ENCODE measurements at places on chromosomes 1 and 21. TPM values are rescaled to one million over a fixed set of nuclear protein-coding genes. Genes with fewer than 3 reads are reported as not detected.

Gene BARHL2
- total RNA-seq: not detected

DNA sequence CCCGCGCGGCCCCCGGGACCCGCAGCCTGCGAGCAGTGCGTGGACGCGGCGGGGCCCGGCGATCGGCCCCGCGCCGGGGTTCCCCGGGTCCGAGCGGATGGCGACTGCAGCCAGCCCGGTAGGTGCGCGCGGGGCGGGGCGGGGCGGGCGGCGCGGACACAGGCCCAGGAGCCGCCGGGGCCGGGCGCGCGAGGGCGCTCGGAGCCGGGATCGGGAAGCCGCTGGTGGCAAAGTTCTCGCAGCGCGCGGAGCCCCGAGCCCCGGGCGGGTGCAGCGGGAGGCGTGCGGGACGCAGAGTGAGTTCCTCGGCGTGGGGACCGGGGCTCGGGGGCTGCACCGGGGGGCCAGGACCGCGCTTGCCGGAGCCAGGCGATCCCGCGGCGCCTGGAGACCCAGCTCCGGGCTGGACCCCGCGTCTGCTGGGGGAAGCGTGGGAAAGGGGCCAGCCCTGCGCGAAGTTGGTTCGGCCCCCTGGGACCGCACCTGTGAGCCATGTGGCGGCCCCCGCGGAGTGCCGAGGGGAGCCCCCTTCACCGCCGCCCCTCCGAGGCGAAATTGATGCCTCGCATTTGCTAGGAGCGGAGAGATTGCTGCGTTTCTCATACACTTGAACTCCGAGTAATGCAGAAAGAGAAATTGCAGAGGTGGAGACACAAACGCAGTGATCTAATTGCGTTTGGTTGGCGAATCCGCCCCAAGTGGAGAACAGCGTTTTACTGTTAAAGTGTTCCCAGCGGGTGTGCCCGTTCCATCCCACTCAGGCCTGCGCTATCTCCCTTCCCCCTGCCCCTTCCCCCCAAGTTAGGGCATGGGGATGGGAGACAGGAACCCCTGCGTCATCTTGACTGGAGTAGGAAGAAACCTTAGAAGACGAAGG is 228.9 kb upstream of the TMEM51 start:
- no peak for DNase-seq

- DNase-seq: no peak
Observed at GRCh38 chr1:17004466-17005364, 7.0 kb downstream of the ATP13A2 start.

DNA sequence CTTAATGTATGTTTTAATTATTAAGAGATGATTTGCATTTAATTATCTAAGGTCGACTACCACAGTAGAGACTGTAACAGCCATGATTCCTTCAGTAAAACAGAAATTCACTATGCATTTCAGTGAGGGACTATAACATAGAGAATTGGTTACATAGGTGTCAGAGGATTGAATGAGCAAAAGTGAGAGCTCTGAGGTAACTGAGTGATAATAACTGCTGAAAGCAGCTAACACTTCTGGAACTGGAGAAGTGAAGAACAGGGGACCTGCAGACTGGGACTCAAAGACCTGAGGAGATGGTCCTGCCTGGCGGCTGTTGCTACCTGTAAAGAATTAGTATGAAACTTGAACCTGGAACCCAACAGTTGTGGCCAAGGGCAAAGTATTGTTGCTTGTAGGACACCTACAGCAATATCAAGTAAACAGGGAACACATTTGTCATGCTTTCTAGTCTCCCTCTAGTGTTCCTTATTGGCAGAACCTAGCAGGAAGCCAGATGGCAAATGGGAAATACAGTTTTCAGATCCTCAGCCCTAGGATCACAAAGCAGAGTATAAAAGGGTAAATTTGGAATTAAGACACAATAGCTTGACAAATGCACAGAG is 110.6 kb downstream of the HS2ST1 start:
- DNase-seq: no peak

- DNase-seq: no peak
Observed at GRCh38 chr1:202745323-202745888, 35.2 kb upstream of the SYT2 start.
